Ascending aorta (tissue), 2 donors: ENCODE measurements at places on chromosomes 13 and 19.

GRCh38 chr13:23600534-23600933, 30.3 kb downstream of the TNFRSF19 start:
- DNase-seq = no peak

GRCh38 chr19:653425-653824, 9.6 kb downstream of the RNF126 start:
- DNase-seq = no peak

DNA sequence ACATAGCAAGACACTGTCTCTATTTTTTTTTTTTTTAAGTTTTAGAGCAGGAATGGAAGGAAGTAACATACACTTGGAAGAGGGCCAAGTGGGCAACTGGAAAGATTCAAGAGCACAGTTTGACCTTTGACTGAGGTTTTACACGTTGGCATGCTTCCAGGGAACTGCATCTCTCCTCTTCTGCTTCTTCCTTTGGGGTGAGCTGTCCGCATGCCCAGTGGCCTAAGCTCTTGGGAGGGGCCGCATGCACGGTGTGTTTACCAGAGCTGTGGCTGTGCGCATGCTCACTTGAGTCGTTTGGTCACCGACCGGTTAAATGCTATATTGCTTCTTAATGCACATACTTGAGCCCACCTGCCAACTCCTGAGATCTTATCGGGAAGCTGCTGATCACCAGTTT, 727.7 kb downstream of the UQCRFS1 start:
- peak; percentile 18 for DNase-seq

- no peak for DNase-seq
Observed at GRCh38 chr19:2048104-2048958, 2.7 kb downstream of the MKNK2 start.

DNA sequence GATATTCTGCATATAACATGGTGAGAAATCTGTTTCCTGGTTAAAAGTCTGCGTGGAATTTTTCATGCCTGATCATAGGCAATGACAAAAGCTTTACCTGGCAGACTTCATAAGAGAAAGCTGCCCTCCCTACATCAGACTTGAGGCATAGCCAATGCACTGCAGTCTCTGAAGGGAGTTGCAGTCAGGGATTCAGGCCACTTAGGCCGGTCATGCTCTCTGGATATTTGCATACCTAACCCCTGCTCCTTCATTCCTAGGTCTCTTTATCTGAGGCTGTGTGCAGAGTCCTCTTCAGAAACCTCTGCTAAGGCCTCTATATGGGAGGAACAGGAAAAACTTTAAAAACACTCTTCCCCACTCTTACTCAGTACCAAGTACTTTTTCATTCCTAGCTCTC, 287.4 kb downstream of the PCDH17 start:
- no peak for DNase-seq

GRCh38 chr19:35357867-35358573, at the start of gene FFAR3:
FFAR3 (plus strand) TSS chr19:35358460; CDS start chr19:35358891, 431 bp downstream.
- peak; percentile 42 for DNase-seq
